ENCODE measurements at places on chromosomes 16 and 17. TPM values are rescaled to one million over a fixed set of nuclear protein-coding genes. Genes with fewer than 3 reads are reported as not detected.

DNA sequence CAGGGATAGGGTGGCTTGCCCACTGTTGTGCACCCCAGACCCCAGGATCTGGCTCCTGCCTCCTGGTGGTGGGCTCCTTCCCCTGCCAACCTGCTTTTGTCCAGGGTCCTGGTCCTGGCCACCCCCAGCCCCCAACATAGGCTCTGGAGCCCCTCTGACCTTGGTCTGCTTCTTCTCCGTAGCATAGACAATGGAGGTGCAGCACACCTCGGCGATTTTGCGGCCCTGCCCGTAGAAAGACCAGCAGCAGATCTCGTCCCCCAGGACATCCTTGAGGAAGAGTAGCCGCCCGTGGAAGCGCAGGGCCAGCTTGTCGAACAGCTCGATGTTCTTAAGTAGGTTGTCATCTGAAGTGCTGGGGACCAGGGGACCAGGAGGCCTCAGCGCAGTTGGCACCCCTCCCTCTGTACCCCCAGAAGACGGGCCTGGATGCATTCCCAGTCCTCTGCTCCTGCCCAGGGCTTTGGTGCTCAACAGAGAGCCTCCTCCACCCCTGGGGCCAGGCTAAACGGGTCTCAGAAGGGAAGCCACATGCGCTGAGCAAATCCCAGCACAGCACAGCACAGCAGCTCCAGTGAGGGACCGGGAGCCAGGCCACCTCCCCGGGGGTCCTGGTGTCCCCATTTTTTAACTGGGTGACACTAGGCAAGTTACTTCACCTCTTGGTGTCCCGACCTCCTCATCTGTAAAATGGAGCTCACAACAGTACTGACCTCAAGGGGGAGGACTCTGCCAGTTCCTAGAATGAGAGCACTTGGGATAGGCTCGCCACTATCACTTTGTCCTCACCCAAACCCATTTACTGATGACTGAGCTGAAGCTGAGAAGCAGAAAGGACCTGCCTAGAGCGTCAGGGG lies 10.8 kb downstream of the ASPHD1 start:
- no peak for DNase-seq

- no peak for DNase-seq
Observed at GRCh38 chr16:10979717-10980601, 35.6 kb downstream of the CLEC16A start.

DNA sequence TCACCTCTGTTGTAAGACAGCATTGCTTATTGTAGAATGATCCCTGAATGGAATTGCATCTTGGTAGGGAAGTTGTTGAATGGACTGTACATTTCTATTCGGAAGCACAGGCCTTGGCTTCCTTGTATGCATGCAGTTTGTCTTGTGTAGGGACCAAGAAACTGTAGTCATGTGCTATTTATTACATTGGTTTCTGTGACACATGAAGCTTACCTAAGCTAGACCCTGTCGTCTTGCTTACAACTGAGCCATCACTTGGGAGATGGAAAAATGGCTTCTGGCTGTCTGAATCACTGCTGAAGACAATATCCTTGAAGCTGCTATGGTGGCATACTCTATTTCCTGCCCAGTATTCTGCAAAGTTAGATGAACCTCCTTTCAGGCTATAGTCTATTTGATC lies 29.1 kb downstream of the PPM1D start:
- DNase-seq = no peak

DNA sequence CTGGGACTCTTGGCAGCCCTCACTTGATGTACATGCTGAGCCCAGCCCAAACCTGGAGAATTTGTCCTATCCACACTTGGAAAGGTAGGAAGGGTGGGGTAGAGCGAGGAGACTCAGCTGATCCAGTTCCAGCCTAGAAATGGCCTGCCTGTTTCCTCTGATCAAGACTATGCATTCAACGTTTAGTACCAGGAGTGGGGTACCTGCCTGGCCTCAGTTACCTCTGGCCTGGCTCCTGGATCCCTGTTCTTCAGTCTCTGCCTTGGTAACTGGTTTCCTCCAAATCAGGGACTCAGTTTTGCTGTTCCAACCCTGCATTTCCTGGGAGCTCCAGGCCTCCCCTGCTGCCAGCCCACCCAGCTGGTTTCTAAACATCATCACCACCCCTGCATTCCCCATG lies 233.5 kb downstream of the GSG1L start:
- no peak for DNase-seq

DNA sequence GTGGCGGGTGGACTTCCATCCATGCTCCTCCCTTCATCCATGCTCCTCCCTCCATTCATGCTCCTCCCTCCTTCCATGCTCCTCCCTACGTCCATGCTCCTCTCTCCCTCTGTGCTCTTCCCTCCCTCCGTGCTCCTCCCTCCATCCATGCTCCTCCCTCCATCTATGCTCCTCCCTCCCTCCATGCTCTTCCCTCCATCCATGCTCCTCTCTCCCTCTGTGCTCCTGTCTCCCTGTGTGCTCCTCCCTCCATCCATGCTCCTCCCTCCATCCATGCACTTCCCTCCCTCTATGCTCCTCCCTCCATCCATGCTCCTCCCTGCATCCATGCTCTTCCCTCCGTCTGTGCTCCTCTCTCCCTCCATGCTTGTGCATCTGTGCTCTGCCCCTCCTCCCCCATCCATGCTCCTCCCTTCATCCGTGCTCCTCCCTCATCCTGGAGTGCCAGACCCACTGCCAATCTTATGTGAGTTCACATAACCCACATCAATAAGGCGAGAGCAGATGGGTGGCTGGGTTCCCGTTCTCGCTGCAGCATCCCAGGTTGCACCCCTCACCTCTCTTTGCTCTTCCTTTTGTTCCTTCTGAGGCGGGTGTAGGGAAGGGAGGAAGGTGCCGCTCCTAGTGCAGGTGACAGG lies 22.8 kb downstream of the KSR1 start:
- DNase-seq = no peak

BPTF gene
- 25.1 TPM for polyA plus RNA-seq

Measured in CD8-positive, alpha-beta memory T cell (primary cell).